ENCODE measurements at places on chromosomes 13 and 19.

DNA sequence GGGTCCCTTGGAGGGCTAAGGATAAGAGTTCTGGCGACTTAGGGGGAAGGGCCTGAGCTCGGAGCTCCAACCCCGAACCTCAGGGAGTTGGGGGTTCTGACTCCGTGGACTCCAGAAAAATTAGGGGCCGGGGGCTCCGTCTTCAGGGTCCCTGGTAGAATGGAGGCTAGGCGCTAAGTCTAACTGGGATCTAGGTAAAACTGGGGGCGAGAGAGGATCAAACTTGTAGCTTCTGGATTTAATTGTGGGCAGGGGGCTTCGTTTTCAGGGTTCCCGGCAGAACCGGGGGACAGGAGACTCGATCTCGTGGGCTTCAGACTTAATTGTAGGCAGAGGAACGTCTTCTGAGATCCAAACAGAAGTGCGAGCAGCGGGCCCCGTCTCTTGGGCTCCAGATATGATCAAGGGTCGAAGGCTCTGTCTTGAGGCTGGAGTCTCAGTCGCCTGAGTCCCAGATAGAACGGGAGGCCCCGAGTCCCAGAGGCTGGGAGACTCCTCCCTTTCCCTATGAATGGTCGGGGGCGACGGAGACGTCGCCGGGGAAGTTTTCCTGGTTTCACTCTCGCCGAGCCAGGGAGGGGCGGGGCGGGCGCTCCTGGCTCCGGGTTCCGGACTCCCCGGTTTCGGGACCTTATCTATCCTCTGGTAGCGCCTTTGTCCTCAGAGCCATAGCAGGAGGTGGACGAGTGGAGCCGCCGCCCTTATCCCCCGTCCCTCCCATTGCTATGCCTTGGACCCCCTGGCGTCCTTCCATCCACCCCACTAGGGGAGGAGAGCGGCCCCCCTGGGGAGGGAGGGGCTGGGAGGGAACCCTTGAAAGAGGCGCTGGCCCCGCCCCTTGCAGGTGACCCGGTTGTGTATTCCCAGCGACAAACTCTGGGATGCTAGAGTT lies 1.3 kb downstream of the NECTIN2 start:
- peak; percentile 52 for DNase-seq

DNA sequence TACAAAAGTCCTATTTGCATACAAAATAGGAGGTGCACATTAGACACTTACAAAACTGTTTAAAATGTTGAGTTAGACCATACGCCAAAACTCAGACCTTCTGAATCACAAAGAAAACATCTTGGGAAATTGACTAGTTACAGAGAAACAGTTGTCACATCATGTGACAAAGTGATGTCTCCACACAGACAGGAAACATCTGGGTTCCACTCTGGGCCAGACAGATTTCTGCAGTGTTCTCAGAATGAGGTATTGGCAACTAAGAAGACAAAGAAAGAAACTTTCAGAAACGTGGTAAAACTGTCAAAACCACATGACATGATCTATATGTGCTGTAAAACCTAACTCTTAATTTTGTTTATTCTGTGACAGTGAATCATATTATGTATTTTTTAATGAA lies 6.7 kb downstream of the ZNF793 start:
- no peak for DNase-seq

- no peak for DNase-seq
Observed at GRCh38 chr19:2332341-2333026, 4.0 kb downstream of the SPPL2B start.

DNA sequence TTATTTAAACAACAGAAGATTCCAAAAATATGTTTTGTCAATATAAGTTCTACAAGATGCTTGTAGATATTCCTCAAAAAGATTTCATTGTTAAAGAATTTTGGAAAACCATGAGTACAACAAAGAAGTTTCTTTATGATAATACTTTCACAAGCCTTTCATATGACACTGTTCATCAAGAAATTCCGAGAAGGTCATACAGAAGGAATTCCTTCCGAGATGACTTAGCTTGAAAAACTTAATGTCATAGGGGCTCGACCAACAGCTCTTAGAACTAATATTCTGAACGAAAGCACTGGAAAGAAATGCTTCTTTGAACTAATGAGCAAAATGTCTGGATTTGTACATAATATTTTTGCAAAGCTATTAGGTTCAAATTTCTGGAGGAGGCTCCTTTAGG lies 403.4 kb downstream of the KLF5 start:
- no peak for DNase-seq

- no peak for DNase-seq
Observed at GRCh38 chr13:53941588-53942190, 913.1 kb downstream of the OLFM4 start.

- DNase-seq, result no peak
Observed at GRCh38 chr19:31955061-31955460, 390.3 kb upstream of the ZNF507 start.

DNA sequence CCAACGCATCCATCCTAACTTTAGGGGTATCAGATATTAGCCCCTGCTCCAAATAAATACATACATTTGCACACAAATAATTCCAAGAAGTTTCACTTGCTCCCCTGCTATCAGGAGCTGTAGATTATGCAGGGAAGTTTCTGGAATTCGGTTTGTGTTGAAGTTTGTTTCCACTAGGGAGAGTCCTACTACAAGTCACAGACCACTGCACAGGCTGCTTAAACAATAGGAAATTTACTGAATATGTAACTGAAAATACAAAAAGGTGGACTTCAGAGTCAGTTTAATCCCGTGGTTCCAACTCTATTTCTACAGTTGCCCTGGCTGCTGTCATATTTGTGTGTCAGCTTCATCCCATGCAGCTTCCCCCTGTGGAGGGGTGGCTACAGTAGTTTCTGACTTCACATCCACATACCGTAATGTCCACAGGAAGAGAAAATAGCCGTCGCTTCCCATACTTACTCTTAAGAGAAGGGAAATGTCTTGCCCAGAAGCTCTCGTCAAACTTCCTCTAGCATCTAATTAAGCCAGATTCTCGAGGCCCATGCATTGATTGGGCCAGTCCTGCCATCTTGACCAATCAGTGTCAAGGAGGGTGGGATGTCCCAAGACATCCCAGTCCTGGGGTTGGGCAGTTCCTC lies 286.6 kb downstream of the COG6 start:
- DNase-seq, result no peak

DNA sequence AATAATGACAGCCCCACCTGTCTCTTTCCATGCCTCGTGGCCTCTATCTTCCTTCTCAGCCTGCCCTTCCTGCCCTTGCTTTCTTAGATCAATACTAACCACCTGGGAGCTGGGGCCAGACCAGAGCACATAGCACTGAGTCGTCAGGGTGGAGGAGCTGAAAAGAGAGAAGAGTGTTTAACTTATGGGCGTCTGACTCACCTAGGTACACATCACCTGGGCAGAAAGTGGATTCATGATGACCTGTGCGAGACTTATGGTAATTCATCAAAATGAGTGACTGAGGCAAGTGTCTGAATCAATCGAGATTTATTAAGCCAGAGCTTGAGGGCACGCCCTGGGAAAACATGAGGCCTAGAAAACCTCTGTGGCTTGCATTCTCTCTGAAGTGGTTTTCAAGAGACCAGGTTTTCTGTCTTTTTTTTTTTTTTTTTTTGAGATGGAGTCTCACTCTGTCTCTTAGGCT lies 19.2 kb downstream of the CEACAM6 start:
- no peak for DNase-seq

DNA sequence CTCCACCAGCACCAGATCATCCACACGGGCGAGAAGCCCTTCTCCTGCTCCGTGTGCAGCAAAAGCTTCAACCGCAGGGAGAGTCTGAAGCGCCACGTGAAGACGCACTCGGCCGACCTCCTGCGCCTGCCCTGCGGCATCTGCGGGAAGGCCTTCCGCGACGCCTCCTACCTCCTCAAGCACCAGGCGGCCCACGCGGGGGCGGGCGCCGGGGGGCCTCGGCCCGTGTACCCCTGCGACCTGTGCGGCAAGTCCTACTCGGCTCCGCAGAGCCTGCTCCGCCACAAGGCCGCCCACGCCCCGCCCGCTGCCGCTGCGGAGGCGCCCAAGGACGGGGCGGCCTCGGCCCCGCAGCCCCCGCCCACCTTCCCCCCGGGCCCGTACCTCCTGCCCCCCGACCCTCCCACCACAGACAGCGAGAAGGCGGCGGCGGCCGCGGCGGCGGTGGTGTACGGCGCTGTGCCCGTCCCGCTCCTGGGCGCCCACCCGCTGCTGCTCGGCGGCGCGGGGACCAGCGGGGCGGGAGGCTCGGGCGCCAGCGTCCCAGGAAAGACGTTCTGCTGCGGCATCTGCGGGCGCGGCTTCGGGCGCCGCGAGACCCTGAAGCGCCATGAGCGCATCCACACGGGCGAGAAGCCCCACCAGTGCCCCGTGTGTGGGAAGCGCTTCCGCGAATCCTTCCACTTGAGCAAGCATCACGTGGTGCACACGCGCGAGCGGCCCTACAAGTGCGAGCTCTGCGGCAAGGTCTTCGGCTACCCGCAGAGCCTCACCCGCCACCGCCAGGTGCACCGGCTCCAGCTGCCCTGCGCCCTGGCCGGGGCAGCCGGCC lies 9.4 kb downstream of the ZNF784 start:
- DNase-seq, result no peak

DNA sequence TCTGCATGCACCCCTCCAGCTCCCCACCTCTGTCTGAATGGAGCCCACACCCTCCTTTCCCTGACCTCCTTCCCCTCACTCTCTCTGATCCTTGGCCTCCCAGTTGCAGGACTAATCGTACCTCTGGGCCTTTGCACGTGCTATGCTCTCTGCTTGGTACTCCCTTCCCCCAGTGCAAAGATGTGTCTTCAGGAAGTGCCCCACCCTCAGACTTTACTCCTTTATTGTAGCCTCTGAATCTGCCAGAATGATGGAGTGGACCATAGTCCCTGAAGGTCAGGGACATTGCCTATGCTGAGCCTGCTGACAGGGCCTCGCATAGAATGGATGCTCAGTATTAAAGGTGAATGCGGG lies 1.3 kb upstream of the JUND start:
- DNase-seq, result peak; percentile 15

DNA sequence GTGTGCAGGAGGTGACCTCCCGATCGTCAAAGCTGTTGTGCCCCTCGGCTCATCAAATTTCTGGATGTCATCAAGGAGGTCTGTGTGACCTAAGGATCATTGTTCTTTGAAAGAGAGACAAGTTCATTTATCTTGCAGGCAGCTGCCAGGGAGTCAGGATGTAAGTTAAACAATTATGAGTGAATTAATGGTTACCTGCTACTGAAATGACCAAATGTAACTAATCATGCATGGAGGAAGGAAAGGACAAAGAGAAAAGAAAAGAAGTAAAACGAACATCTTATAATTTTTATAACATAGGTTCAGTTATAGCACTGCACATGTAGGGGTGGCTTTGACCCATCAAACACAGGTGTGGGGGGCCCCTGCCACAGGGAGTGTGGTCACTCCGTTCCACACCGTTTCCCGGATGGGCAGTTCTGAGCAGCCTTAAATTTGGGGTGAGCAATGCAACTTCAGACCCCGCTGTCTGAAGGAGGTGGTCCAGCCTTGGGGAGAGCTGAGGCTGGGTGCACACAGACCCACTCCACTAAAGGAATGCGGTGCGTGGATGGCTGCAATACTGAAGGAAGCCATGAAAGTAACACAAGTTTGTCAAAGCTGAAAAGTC lies 5.3 kb downstream of the CD22 start:
- no peak for DNase-seq

GRCh38 chr19:17346109-17346671 lies 8.8 kb downstream of the GTPBP3 start:
- DNase-seq, result peak; percentile 56

DNA sequence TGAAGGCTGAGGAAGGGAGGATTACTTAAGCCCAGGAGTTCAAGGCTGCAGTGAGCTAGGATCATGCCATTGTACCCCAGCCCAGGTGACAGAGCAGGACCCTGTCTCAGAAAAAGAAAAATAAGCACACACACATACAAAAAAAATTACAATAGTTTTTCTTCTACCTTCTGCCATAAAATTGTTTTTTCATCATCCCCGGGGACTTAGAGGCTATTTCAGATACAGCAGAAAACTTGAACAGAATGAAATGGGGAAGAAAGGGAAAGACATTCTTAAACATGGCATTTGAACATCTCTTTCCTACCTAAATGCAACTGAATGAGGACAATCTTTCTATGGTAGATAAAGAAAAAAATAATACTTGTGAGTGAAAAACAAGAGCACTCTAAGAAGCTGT lies 109.1 kb downstream of the KCTD12 start:
- DNase-seq, result no peak

- DNase-seq, result no peak
Observed at GRCh38 chr13:49533591-49534269, 38.0 kb downstream of the PHF11 start.

- DNase-seq, result peak; percentile 89
Observed at GRCh38 chr13:27182844-27183497, 11.4 kb upstream of the USP12 start.

GRCh38 chr13:26485288-26485687 lies 72.2 kb upstream of the WASF3 start:
- no peak for DNase-seq

DNA sequence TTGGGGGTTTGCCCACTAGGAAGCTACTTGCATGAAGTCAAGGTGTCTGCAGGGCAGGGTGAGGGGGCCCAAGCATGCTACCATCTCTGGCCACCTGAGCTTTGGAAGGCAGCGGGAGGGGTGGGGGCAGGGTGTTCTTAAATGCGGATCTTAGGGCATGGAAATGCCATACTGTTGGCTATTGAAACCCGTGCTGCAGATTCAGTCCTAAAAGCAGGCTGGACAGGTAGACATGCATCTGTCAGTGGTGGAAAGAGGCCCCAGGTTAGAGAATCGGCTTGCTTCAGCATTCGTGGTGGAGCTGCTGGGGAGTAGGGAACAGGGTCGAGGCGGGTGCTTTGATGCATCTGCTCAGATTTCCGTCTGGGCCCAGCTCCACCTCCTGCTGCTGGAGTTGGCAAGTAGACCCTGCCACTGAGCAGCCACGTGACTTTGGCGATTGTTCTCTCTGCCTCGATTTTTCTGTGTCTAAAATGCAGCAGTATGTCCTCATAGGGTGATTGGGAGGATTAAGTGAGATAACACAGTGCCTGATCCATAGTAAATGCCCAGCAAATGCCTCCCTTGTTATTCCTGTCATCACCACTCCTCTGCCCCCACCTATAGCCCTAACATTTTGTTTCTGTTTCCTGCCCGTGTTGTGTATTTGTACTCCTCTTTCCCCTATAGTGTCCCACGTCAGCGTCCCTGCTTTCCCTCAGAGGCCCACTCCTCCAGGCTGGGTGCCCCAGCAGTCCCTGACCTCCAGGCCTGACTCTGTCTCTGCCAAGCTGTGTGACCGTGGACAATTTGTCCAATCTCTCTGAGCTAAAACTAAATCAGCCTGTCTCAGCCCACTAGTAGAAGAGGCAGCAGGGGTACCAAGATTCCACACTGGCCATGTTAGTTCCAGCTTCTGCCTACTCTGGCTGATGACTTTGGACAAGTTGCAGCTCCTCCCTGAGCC lies 5.8 kb downstream of the PPP1R37 start:
- DNase-seq, result no peak
